Kasumi-1 (cell line): ENCODE measurements at places on chromosomes 3 and 15.

GRCh38 chr15:64930019-64930652, 18.4 kb downstream of the ANKDD1A start:
- no peak for DNase-seq

DNA sequence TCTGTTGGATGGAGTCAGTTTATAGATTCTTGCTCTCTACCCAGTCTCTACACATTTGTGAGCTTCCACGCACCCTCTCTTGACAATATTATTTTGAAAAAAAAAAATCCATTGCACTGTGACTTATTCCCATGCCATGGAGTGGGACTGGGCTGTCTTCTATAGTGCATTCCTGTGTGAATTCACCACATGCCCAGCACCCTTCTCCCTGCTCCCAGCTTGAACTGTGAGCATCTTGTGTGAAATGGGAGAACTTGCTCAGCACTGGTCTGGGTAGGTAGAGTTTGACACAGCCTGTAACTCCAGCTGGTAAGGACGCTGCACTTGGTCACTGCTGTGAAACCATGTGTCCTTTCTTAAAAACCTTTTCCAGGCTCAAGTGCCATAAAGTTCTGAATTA, 91.9 kb downstream of the ARNT2 start:
- DNase-seq: no peak

- DNase-seq: peak; percentile 13
Measured at GRCh38 chr3:31219131-31219843, 313.4 kb upstream of the STT3B start.

GRCh38 chr15:80946576-80946975, 43.0 kb downstream of the MESD start:
- no peak for DNase-seq

DNA sequence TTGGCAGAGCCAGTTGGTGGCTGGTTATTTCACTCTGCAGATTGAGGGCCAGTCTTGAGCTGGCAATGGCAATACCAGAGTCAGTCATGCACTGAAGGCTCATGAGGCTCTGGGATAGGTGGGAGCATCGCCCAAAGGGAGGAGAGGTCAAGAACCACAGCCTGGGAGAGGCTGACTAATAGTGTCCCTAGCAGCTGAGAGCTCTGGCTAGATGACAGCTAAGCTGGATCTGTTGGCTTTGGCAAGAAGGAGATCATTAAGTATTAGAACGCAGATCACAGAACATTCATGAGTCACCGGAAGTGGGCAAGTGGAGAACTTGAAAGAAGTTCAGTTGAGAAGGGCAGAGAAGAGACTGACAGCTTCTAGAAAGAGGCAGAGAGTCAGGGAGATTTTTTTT, 521.1 kb downstream of the NR2F2 start:
- DNase-seq: no peak

DNA sequence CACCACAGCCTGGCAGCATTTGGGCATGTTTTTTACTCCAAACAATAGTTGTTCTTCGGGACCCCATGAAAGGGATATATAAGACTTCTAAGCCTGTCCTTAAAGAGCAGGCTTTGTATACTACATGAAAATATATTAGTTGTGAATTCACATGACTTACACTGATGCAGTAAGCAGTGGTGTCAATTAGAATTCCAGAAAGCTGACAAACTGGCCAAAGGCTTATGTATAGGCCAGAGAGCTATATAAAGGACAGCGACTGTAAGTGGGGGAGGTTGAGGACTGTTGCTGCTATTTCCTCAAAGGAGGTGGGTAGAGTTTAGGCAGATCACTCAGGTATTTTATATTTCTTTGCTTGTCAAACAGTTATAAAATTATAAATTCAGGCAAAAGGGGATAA, 24.8 kb downstream of the KPNA4 start:
- DNase-seq: no peak

DNA sequence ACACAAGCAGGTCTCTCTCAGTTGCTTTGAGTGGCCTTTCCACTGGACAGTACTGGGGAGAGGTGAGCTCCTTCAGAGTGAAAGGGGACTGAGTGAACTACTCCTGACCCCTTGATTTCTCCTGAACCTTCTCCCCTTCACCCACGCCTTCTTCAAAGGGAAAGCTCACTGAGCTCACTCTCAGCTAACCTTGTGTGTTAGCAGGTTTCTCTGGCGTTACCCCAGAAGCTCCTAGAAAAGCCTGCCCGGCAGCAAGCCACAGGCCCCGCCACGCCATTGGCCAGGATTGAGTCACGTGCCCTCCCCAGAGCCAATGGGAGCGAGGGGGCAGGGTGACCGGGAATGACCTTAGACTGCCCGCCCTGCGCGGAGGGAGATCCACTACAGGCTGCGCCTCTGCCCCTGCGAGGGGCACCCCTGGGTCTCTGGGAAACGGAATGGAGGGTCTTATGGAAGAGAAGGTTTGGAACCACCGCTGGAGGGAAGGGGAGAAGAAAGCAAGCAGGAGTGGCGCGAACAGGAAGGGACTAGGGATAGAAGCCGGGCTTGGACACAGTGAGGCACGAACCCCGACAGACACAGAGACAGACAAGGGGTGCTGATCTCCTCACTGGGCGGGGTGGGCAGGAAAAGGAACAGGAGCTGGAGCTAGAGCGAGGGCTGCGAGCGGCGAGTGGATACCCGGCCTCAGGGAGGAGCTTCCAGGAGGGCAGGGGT, 17.4 kb upstream of the CLK3 start:
- peak; percentile 68 for DNase-seq

GRCh38 chr15:100686021-100686724, 83.8 kb downstream of the ASB7 start:
- DNase-seq: no peak

GRCh38 chr15:92914768-92915221, 14.7 kb downstream of the CHD2 start:
- DNase-seq: peak; percentile 77

DNA sequence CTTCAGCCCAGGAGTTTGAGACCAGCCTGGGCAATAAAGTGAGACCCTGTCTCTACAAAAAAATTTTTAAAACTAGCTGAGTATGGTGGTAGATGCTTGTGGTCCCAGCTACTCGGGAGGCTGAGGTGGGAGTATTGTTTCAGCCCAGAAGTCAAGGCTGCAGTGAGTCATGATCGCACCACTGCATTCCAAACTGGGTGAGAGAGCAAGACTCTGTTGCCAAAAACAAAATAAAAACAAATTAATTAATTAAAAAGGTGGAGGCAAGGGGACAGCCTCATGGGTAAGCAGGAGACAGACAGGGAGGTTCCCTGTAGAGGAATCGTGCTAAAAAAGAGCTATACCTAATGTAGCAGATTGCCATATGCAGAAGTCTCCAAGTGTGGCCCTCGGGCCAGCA, 12.6 kb downstream of the HAPLN3 start:
- DNase-seq: no peak

GRCh38 chr3:189908646-189909045, 212.1 kb downstream of the P3H2 start:
- DNase-seq: no peak

- peak; percentile 2 for DNase-seq
Measured at GRCh38 chr3:86989006-86989405, 1.9 kb downstream of the VGLL3 start.

GRCh38 chr3:114374433-114374990, 80.7 kb downstream of the TIGIT start:
- no peak for DNase-seq

DNA sequence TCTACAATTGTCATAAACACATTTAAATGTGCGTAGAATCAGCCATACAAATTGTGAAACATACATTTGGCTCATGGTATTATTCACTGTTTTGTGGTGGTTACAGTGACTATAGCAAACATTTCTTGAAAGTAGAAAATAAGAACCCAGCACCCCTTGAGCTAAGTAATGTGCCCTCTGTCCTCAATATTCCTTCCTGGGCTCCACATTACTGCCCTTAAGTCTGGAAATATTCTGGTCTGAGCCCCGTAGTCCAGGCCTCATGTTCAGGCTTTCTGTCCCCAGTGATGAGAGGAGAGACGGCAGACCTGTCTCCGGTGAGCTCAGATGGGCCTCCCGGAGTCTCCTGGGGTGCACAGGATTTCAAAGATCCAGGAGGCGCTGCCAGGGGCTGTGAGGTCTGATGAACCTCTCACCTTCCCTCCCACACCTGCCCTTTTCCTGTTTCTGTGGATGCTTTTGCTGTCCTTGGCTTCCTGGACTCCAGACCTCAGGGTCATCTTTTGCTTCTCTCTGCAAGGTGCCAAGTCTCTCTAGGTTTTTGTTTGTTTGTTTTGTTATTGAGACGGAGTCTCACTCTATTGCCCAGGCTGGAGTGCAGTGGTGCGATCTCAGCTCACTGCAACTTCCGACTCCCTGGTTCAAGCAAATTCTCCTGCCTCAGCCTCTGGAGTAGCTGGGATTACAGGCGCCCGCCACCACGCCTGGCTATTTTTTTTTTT, 8.8 kb upstream of the MUC20 start:
- no peak for DNase-seq

- no peak for DNase-seq
Measured at GRCh38 chr3:58564054-58564453, 13.1 kb downstream of the FAM107A start.

DNA sequence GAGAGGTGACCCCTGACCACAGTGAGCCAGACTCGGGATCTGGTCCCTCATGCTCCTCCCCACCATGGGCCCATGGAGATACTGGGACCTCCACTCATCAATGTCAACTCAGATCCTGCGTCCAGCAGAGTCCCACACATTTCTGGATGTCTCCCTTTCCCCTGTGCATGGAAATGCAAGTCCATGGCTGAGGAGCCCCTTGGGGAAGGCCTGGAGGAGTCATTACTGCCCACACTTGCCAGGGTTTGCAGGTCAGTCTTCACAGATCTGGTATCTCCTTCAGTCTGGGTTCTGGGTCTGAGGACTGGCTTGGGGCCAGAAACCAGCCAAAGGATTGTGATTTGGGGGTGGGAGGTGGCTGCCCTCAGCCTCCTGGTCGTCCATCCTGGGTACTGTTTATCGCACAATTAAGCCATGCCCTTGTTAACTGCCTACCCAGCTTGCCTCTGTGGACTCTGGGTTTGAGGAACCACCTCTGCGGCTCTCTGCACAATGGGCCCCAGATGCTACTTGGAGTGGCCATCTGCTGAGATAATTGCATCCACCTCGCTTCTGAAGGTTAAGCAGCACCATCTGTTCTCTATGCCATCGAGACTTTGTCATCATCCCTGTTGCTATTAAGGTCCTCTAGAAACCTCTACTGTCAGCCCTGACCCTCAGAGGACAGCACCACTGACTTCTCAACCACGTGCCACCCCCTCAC, 49.9 kb upstream of the KLF13 start:
- DNase-seq: no peak

- no peak for DNase-seq
Measured at GRCh38 chr15:52879904-52880303, 89.8 kb upstream of the ONECUT1 start.

DNA sequence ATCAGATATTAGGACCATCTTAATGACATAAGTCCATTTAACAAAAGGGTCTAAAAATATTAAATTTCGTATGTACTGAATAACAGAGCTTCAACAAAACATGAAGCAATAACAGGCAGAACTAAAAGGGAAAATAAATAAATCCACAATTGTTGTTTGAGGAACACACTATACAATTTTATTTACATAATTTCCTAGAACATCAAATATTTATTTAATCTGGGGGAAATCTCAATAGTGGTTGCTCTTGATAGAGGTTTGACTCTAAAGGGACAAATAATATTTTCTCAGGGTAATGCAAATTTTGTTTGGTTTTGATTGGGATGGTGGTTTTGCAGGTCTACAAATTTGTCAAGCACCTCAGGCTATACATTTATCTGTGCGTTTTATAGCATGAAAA, 90.3 kb downstream of the BCHE start:
- DNase-seq: no peak

GRCh38 chr15:27808182-27808581, 290.9 kb downstream of the OCA2 start:
- no peak for DNase-seq

GRCh38 chr3:25728101-25728500, 55.1 kb downstream of the NGLY1 start:
- no peak for DNase-seq

DNA sequence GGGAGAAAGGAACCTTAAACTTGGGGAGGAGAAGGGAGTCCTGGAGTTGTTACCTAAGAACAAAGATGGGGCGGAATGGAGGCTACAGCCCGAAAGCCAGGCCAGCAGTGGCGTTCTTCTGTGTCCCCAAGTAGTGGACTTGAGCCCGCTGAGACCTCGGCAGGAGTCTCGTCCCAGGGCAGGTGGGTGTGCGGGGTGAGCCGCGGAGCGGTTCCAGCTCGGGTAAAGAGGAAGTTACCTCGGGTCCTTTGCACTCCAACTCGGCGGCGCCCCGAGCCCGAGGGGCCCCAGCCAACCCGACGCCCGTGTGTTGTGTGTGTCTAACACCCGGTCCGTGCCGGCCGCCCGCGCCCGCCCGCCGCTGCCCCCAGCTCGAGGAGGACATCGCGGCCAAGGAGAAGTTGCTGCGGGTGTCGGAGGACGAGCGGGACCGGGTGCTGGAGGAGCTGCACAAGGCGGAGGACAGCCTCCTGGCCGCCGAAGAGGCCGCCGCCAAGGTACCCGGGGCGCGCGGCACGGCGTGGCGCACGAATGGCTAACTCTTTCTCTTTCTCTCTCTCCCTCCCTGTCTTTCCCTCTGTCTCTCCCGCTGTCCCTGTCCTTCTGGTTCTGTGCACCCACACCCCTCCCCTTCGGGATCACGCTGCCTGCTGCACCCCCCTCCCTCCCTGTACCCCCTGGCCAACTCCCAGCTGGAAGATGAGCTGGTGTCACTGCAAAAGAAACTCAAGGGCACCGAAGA, 959 bp downstream of the TPM1 start:
- peak; percentile 18 for DNase-seq

DNA sequence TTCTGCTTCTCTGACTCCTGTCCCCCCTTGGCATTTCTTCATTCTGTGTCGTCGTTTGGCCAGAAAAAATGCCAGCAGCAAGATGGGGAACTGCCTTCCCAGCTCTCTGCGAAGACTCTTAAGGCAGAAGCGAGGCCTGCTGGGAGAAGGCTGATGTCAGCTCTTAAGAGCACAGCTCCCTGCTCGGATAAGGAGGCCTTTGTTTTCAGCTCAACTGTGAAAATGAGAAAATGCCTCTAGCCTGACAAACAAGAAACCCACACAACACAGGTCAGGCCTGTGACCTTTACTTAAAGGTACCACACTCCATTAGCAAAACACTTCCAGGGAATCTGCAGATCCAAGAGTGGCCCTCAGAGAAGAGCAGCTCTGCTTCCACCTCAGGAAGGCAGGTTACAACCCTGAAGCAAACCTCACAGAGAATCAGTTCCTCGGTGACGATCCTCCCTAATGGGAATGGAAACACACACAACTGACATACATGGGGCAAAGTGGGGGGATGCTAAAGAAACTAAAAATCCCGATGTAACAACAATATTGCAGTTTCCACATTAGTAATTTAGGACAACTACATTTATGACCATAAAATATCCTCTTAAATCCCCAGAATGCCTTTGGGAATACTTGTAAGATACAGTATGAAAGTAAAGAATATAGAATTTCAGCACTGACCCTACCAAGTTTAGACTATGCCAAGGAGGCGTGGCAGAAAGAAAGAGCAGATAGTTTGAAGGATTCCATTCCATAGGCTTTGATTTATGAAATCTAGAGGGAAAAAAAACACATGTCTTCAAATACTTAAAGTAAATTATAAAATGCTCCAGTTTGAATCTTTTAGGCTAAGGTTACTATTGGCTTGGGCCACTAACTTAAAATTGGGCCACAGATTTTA, 52.1 kb downstream of the VGLL4 start:
- DNase-seq: peak; percentile 30

- DNase-seq: no peak
Measured at GRCh38 chr15:83514584-83514983, 67.4 kb downstream of the SH3GL3 start.
